T-cell (primary cell): ENCODE measurements at places on chromosomes 1 and 21.

DNA sequence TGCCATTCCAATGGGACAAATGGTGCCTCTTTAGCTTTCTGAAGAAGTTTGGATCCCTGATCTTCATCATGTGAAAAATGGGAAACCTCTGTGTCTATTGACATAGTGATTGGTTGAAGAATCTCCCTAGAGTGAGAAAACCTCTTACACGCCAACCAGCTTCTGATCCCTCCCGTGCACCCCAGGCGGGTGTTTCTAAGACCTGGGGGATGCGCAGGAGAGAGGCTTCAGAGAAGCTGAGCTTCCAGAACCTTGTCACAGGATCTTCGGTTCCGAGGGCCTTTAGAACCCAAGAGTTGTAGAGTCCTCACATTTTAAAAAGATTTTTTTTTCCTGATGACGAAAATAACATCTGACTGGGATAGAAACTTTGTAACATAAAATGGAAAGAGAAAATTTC lies 11.3 kb downstream of the PODN start:
- no peak for DNase-seq

DNA sequence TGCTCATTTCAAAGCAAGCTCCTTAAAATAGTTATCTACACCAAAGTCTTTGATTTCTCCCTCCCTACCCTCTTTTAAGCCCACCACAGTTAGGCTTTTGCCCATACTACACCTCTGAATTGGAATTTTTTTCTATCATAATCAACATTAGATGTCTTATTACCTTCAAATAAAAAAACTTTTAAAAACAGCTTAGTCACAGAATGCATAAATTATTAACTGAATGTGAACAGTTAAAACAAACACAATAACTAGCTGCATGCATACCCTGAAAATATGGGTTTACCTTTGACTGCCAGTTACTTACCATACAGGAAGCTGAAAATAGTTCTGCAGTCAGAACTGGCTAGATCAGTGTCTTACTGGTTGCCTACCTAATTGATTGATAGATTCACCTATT lies 210.9 kb downstream of the TGFB2 start:
- no peak for DNase-seq

DNA sequence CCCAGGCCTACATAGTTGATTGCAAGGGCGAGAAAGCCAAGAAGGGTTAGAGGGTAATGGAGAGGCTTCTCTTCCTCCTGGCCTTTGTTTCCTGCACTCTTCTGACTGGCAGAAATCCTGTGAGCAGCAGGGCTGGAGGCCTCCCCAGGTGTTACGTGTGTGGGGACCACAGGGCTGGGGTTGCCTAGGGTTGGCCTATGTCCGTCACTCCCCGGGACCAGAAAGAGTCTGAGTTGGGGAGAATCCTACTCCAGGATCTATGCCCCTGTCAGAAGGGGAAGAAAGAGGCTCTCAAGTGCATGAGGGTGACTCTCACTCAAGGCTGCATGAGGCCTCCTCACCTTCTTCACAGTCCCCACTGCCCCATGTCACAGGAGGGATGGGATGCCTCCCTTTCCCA lies 38.5 kb downstream of the IGFN1 start:
- DNase-seq: no peak

DNA sequence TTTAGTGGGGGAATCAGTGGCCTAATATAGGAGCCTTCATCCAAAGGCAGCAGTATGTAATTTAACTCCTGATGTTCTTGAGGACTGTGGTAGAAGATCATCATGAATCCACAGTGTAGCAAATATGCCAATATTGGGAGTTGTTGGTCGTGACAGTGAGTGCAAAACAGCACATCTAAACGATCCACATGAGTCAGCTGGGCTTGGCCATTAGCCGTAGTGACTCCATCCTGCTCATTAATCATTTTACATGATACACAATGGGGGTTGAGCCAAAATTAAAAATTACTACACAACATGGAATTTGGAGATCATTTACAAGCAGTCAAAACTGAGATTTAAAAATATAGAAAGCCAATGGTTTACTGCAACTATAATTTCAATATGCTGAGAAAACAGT lies 653.9 kb upstream of the CAMK1G start:
- no peak for DNase-seq

GRCh38 chr1:114149211-114149610 lies 4.5 kb downstream of the SYT6 start:
- no peak for DNase-seq

DNA sequence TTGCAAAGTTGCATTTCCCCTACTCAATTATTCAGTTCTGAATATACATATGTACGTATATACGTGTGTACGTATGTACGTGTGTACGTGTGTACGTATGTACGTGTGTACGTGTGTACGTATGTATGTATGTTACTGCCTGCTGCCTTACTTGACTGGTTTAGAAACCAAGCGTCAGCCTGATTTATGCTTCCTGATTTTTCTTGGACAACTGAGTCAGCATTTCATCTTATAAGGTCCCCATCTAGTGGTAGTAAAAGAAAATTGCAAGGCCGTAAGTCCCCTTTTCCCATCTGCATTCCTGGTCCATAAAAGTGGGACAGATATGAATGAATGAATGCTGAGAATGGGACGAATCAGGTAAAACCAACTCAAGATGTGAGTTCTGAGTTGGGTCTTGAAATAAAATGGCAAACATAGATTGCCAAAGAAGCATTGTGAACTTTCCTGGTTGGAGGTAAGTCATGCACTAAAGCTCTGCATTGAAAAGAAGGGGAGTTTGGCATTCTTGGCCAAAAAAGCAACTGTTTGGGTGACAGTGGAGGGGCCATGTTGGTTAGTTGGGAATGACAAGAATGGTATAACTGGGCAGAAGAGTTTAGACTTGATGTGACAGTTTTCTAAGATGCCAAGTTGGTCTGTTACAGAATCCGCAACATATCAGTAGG lies 76.4 kb upstream of the DNAH14 start:
- DNase-seq: no peak
